ENCODE measurements at places on chromosomes 2 and 18. TPM values are rescaled to one million over a fixed set of nuclear protein-coding genes. Genes with fewer than 3 reads are reported as not detected.

DNA sequence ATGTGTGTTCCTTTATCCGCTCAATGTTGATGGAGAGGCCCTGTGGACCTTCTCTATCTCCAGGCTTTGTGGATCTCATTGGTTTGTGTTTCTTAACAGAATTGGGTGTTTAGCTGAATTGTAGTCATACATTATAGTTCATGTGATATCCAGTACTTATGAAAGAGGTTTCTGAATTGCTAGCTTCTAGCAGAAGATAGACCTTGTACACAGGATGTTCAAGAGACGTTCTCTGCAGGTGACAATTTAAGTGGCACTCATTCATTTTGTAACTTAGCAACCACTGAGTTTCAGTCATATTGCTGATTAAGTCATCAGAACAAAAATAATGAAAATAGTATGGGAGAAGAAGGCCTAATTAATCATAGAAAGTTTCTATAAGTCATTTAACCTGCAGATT, 279.2 kb downstream of the ALPK2 start:
- no peak overlapping the region for H3K27ac ChIP-seq
- H3K4me1 ChIP-seq, result peaks cover 3% of the 10 kb centered on the region
- no peak overlapping the region for H3K4me3 ChIP-seq
- H3K27me3 ChIP-seq, result no peaks in the 10 kb centered on the region
- no peak for DNase-seq
- H3K36me3 ChIP-seq, result peaks cover 2% of the 10 kb centered on the region

- no peaks in the 10 kb centered on the region for H3K27me3 ChIP-seq
- DNase-seq, result no peak
- no peak overlapping the region for H3K27ac ChIP-seq
- H3K36me3 ChIP-seq, result no peaks in the 10 kb centered on the region
Observed at GRCh38 chr2:33946193-33946592, 347.1 kb upstream of the FAM98A start.

EVA1A gene
- total RNA-seq, result 3.6 TPM

CD8B2 gene
- total RNA-seq, result not detected

ABCA12 gene
- total RNA-seq, result not detected
